ENCODE measurements at places on chromosomes 4 and X.

GRCh38 chrX:13068651-13069050, 24.2 kb upstream of the FAM9C start:
- no peak for DNase-seq

DNA sequence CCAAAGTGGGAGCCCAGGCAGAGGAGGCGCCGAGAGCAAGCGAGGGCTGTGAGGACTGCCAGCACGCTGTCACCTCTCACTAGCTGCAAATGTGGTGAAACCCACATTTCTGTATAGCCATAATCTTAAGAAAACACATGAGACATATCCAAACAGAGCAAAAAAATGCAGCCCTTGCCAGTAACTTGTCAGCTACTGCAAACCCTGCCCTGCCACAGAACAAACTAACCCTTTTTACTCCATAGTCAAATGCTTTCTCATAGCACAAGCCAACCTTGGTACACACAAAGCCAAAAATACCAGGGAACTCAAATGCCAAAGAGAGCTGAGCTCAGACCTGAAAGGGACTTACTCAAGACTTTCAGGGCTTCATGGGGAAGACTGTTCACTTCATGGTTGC, 14.9 kb upstream of the NXF3 start:
- DNase-seq: no peak

- no peak for DNase-seq
Measured at GRCh38 chr4:153564630-153565525, 98.7 kb downstream of the TMEM131L start.

GRCh38 chr4:102344954-102345794, at the start of gene SLC39A8:
SLC39A8 (minus strand) TSS chr4:102345482; CDS start chr4:102344662, 820 bp downstream.
- peak; percentile 65 for DNase-seq

DNA sequence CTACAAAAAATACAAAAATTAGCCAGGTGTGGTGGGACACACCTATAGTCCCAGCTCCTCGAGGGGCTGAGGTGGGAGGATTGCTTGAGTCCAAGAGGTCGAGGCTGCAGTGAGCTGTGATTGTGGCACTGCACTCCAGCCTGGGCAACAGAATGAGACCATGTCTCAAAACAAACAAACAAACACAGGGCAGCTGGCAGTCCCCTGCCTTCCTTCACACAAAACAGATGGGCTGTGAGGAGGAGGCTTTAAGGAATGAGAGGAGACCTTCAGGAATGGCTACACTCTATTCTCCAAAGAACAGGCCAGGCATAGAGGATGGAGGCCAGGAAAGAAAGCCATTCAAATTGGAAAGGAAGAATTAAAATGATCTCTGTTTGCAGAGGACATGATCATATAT, 65.6 kb upstream of the MAML3 start:
- DNase-seq: no peak

GRCh38 chrX:13599491-13599890, 30.1 kb downstream of the EGFL6 start:
- no peak for DNase-seq

DNA sequence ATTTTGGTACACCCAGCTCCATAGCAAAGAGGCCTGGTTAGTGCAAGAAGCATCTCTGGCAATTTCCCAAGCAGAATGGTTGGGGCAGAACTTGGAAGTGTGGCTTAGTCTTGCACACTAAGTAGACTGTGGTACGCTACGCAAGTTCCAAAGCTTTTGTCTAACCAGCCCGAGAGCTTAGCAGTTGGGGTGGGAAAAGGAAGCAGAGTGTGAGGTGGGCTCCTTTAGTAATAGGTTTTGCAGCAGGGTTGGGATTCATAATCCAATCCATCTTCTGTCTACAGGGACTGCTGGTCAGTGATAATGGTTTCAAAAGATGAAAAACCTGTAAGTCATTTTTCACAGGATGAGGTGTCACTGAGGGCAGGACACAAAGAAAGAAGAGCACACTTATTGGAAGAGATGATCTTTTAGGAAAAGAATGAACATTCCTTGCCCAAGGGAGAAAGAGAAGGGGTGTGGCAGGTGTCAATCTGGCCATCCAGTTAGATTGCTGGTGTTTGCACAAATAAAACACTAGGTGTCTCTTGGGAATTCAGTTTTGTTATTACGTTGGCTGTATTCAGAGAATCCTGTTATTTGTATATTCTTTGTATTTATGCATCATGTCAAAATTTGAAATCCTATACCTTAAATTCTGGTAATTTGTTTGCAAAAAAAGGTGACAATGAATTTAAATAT, 244.3 kb downstream of the GPAT3 start:
- no peak for DNase-seq

GRCh38 chr4:31351695-31352094, 631.5 kb downstream of the PCDH7 start:
- no peak for DNase-seq

GRCh38 chr4:56323327-56323726, 64.0 kb downstream of the AASDH start:
- DNase-seq: no peak

GRCh38 chr4:177855507-177856197, 413.4 kb upstream of the AGA start:
- DNase-seq: no peak

- no peak for DNase-seq
Measured at GRCh38 chrX:11137543-11138139, 26.5 kb downstream of the HCCS start.

DNA sequence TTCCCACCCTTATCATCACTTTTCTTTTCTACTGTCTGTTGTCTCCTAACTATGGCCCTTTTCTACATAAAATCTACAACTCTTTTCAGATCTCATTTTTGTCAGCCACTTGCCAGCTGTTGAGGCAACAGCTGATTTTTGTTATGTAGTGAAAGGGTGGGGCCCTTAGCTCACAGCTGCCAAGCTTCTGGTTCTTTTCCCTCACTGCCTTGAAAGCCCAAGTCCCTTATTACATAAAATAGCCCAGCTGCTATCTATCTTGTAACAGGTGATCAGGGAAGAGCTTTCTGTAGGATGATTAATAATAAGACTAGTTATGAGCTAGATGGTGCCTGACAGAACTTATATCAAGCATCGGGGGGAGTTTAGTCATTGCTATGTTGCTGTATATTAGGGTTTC, 45.9 kb downstream of the ADGRL3 start:
- no peak for DNase-seq

GRCh38 chrX:107738768-107739167, 36.8 kb downstream of the TSC22D3 start:
- DNase-seq: no peak

- DNase-seq: no peak
Measured at GRCh38 chr4:99352602-99353537, at the start of gene ADH1C. ADH1C (minus strand) TSS chr4:99352746; CDS start chr4:99352675, 71 bp downstream.

- DNase-seq: peak; percentile 5
Measured at GRCh38 chrX:7083468-7084396, 63.8 kb upstream of the STS start.

DNA sequence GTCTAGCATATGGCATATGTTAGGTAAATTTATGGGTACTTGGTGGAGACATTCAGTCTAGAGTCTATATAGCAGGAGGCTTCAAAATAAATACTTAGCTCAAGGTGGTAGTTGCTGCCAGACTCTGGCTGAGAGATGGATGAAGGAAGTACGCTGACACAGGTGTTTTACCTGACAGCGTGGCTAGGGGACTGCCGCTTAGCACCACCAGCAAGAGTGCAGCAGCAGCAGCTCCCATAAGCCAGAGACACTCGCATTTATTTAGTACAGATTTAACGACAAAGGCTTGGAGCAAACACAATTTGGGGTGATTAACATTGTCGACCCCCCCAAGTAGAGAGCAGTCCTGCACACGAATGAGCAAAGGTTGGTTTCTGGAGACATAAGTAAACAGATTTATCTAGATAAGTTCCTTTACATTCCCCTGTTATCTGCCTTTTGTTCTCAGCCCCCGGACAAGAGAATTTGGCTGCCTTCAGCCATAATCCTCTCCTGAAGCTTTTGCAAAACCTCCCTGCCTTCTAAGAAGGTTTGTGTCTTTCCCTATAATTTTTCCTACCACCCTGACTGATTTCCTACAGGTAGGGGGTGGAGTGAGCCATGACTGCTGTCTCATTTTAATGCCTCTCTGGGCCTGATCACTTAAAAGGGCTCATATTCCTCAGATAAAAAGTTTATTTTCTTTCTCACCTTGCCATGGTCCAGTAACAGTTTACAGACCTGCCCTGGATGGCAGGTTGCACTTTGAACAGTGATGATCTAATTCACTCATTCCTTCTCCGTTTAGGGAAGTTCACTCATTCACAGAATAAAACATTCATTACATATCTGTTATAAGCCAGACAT, 64.6 kb downstream of the RHOH start:
- DNase-seq: no peak

DNA sequence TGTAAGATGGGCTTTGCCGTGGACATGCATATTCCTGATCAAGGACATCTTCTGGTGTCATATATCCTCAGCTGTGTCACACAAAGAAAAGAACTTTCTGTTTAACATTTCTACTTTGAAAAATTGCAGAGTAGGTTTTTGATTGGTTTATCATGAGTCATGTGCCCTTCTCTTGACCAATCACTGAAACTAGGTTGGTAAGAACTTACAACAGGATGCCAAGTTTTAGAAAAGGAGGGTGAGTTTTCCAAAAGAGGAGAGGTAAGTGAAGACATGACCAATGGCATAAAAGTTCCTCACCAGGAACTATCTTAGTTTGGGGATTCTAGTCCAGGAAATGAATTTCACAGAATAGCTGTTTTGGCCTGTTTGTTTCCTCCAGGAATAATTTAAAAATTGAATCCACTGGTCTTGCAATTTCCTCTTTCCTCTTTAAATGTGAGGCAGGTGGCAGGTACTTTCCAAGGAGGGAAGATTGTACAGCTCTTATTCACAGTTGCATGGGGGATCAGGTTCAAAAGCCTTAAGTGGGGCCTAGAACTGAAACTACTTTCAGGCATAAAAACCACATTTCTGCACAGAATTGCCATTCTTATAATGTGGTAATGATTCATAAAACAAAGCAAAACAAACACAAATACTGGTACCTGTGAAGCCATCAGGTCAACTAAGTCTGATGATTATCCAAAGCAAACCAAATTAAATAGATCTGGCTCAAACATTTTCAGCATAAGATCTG, 1114.5 kb upstream of the LCORL start:
- no peak for DNase-seq

DNA sequence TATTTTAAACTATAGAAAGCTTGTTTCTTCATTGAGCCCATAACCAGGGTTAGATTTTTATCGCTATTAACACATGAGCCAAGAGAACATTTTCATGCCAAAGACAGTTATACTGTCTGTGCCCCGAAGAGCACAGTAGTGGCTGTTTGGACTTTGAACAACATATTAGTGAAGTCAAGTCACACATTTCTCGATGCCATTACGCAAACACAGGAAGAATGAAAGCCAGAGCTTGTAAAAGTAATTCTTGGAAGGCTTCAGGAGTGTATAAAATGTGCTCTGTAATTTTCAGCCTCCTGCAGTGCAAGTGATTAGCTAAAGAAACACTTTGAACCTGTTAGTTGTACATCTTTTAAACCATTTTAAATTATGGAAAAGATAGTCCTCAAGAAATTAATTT, 590.7 kb upstream of the PITX2 start:
- DNase-seq: no peak

DNA sequence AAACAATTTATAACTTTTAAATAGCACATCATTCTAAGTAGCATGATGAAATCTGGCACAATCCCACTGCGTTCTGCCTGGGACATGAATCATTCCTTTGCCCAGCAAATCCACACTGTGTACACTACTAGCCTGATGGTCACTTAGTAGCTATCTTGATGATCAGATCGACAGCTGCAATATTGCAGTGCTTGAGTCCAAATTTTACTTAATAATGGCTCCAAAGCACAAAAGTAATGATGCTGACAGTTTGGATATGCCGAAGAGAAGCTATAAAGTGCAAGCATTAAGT, 86.6 kb upstream of the NPNT start:
- no peak for DNase-seq

DNA sequence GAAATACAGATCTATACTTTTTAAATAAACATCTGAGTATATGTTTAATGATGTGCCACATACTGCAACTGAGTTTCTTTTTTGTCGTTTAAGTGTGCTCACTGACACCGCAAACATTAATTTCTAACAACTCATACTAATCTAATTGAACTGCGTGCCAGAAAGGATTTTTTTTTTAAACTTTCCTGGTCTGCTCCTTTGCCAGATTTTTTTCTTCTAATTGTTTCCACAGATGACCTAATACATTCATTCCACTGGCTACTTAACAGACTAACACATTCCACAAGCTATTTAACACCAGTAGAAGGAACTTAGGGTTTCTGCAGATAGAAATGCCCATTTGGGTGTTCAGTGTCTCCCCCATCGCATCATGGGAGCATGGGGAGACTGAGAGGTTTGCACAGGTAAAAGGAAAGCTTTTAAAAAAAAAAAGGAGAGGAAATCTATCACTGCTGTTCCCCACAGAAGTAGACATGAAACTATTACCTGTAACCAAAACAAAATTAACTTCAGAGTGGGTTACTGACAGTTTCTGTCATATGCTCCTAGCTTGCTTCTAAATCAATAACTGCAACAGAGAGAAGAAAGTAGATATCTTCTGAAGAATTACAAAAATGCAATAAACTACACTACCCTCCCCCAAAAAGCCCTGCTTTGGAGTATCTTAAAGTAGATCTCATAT, 31.6 kb downstream of the SH3KBP1 start:
- no peak for DNase-seq

DNA sequence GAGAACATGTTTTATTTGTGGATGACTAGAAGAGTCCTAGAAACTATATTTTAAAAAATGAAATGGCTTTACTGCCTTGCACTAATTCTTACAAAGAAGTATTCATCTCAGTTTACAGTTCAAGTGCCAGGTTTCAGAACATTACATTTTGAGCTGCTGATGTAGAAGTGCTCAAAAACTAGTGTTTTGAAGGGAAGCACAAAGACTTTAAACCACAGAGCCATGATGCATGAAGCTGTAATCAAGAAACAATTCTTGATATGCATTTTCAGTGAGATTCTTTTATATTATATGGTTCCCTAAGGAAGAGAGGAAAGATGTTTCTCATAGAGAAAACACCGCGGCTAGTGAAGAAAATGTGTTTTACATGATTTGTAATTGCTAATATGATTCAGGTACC, 1163.0 kb downstream of the RAPGEF2 start:
- DNase-seq: no peak

GRCh38 chr4:13413729-13414437, 70.3 kb downstream of the RAB28 start:
- DNase-seq: no peak

DNA sequence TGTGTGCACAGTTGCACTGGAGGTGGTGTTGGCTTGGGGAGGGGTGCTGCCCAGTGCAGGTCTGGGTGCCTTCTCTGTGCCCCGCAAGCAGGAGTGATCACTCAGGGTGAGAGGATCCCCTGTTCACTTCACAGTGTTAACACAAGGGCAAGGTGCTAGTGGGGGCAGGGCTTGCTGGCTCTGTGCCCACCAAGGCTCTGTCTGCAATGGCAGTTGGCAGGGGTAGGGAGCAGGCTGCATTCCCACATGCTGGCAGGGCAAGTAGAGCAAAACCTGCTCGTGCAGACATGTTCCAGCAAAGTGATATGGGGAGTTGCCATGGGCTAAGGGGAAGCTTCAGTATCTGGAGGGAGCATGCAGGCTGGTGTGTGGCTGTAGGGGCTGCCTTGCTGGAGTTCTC, 428.0 kb downstream of the ZNF674 start:
- no peak for DNase-seq

GRCh38 chrX:11611965-11612364, 53.8 kb downstream of the ARHGAP6 start:
- no peak for DNase-seq

Measured in stimulated activated CD8-positive, alpha-beta memory T cell treated with anti-CD3 and anti-CD28 coated beads, Interleukin-7, amount 100 ng/mL, for 1 hour (primary cell).